ENCODE measurements at places on chromosomes 5 and 9.

- no peak for DNase-seq
These were observed 310.8 kb downstream of the CDH12 start for GRCh38 chr5:22542340-22542739.

- no peak for DNase-seq
These were observed 13.8 kb downstream of the ABO start for GRCh38 chr9:133261103-133261752.

DNA sequence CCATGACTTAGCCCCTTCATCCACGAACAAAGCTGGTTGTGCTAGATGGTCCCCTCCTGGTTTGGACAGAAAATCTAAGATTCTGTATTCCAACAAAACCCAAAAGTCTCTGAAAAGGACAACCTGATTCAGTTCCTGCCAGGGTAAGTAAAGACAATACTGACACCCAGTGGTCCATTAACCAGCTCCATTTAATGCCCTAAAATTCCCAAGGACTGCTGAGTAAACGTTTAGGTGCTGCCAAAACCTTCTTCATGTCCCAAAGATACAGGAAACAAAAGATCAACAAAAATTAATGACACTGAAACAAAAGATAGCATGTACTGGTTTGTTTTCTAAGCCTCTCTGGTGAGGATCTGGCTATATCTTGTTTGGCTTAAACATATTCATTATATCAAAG is 25.3 kb upstream of the PPP1R2B start:
- no peak for DNase-seq

DNA sequence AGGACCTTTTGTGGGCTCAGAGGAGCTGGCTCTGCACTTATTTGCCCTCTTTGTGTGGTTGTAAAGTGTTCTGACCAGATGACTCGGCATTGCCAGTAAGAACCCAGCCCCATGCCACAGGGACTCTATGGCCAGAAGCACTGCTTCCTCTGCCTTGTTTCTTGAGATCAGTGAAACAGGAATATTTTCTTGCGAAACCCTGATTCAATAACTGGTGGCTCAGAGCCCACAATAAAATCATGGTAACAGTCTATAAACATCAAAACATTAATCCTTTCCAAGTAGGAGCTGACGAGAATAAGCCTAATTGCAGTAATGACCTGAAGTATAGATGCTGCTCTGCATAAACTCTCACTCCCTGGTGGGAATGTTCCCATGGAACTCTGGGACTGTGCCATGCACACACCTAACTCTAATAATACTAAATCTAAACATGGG is 344.3 kb downstream of the ZNF608 start:
- no peak for DNase-seq

DNA sequence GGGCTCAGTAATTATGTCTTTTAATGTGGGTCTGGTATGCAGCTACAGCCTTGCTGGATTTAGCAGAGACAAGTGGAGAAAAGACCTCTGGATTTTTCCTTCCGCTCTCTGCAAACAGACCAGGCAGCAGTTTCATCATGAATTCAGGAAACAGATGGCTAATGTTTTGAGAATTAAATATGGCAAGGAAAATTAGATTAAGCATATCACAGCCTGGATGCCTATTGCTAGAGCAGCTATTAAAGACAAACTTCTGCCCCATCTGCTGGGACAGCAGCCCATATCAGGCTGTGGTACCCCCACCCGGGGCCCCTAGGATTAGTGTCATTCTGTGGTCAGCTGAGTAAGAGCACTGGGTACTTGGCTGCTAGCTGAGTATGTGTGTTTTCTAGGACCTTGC is 6.2 kb downstream of the SKP2 start:
- DNase-seq: no peak

GRCh38 chr5:39138892-39139291 is 64.7 kb upstream of the RICTOR start:
- DNase-seq: no peak

- no peak for DNase-seq
These were observed 21.8 kb upstream of the CPEB4 start for GRCh38 chr5:173866243-173866857.
